ENCODE measurements at places on chromosomes 6 and 20. TPM values are rescaled to one million over a fixed set of nuclear protein-coding genes. Genes with fewer than 3 reads are reported as not detected.

- no peak for DNase-seq
Observed at GRCh38 chr6:125189494-125189893, 35.9 kb downstream of the TPD52L1 start.

DNA sequence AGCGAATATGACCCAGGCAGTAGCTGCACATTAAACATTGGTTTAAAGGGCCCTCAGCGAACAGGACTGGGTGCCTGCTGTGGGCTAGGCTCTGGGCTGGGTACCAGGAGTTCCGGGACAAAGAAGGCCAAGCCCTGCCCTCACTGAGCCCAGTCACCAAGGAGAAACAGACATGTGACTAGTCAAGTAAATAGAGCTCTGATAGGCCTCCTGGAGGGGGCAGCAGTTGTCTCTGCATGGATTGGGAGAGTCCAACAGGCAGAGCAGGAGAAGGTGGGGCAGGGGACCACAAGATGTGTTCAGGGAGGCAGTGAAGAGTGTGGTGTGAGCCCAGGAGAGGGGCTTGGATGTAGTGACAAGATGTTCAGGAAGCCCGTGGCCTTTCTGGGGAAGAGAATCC lies 3.1 kb downstream of the HM13 start:
- peak; percentile 89 for DNase-seq

Gene SOX4
- total RNA-seq: 156 TPM

DNA sequence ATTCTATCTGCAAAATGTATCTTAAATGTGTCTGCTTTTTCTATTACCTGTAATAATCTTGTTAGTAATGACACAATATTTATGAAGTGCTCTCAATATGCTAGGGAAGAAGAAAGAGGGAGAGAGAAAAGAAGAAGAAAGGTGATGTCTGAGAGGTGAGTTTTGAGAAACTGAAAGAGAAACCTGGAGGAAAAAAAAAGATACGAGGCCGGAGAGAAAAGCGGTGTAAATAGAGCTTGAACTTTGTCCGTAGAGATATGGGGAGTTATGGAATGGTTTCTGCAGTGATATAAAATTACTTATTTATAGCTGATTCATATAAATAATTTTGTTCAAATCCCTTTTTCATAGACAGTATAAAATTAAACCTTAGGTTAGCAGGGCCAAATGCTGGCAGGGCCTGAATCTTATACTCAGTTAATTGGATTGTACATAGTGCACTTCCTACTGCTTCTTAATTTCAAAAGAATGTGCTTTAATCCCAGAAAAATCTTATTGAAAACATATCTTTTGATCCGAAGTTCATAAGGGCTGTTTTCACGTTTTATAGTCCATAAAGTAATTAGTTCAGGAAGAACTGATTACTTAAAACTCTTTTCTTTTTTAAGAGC lies 43.0 kb downstream of the MYB start:
- DNase-seq: no peak

Gene LPA
- 0.17 TPM for total RNA-seq

- no peak for DNase-seq
Observed at GRCh38 chr6:132443206-132443605, 41.9 kb upstream of the MOXD1 start.

DNA sequence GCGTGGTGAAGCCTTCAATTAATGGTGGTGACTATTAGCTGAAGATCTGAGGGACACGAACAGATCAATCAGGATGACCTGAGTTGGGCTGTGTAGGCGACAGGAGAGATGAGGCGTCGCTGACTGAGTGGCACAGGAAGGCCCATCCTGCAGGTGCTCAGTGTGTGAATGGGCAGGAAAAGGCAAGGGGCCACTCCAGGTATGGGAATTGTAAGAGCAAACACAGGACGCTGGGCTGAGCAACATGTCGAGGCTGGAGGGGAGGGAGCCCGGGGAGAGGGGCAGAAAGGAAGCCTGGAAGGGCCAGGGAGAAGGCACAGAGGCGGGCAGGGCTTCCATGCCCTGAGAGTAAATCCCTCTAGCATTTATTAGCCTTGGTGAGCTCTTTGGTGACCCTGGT lies 151.0 kb downstream of the VEGFA start:
- no peak for DNase-seq

Gene POPDC3
- 5.1 TPM for total RNA-seq
